Stimulated activated CD8-positive, alpha-beta memory T cell treated with anti-CD3 and anti-CD28 coated beads, Interleukin-2, amount 100 ng/mL, for 48 hours (primary cell): ENCODE measurements at places on chromosomes 16 and 17.

DNA sequence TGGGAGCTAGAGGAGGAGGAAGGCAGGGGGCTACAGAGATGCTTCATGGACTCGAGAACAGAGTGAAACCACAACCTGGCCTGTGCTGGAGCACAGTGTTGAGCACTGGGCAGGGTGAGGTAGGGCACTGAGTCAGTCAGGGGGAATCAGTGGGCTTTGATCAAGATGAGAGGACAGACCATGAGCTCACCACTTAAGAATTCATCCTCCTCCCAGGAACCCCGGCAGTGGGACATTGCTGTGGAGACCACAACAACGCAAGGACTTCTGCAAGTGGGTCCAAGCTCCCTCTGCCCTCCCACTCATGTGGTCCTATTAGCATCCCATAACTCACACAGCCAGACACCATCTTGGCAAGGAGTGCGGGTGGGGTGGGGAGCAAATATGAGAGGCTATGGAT is 1.7 kb upstream of the CES5A start:
- DNase-seq: no peak

GRCh38 chr17:65472666-65473309 is 88.7 kb downstream of the AXIN2 start:
- DNase-seq: no peak

- DNase-seq: no peak
These were observed 25.4 kb upstream of the ADCY9 start for GRCh38 chr16:4141604-4142003.

DNA sequence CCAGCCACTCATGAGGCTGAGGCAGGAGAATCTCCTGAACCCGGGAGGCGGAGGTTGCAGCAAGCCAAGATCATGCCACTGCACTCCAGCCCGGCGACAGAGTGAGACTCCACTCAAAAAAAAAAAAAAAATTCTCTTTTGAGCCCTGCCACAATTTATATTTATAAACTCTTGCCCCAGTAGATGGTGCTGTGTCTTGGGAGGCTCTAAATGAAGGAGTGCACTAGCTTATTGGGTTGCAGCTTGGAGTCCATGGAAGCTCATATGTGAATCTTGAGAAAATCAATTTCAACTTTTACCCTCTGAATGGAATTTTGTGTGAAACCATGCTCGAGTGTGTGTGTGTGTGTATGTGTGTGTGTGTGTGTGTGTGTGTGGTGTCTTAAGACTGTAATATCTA is 420.1 kb downstream of the HS3ST4 start:
- no peak for DNase-seq

GRCh38 chr16:15749371-15749770 is 99.3 kb downstream of the NDE1 start:
- no peak for DNase-seq

- no peak for DNase-seq
These were observed 126.1 kb upstream of the PLCG2 start for GRCh38 chr16:81652798-81653505.

GRCh38 chr17:27209316-27209715 is 84.6 kb upstream of the WSB1 start:
- no peak for DNase-seq

- DNase-seq: no peak
These were observed 497.8 kb upstream of the ZFHX3 start for GRCh38 chr16:73545755-73546154.

DNA sequence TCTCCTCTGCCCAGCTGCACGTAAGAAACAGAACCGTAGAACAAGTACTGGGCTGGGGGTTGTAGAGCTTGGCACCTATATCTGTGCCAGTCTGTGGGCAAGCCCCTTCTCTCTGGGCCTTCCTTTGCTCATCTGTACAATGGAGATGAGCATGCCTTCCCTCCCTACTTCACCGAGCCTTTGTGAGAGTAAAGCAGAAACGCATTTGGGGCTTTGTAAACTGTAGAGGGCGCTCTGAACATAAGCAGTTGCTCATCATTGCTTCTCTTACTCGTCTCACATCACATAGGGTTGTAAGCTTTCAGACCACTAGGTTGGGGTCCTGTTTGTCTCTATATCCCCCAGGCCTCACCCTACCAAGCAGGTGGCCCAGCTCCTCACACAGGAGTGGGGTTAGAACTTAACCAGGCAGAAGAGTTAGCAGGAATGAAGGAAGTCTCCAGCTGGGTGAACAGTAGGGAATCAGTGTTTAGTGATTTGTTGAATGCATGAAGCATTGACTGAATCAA is 15.1 kb downstream of the SAMD14 start:
- DNase-seq: no peak

DNA sequence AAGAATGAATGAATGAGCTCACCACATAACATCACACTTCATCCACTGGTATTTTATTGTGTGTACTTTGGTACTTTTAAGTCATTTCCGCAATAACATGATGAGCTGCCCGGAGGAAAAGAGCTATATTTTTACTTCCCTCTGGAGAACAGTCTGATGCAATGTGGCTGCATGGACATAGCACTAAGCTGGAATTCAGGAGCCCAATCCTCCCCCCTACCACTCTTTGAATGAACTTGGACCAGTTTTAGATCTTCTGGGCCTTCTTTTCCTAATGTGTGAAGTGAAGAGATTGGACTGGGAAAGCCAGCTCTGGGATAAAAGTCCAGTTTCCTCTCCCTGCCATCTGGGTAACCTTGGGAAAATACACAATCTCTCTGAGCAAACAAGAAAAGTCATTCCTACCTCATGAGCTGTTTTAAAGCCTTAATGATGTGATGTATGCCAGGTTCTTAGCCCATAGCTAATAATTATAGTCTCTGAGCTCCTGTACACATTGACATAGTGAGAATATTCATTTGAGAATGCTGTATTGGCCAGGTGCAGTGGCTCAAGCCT is 79.3 kb downstream of the ABCC12 start:
- no peak for DNase-seq

DNA sequence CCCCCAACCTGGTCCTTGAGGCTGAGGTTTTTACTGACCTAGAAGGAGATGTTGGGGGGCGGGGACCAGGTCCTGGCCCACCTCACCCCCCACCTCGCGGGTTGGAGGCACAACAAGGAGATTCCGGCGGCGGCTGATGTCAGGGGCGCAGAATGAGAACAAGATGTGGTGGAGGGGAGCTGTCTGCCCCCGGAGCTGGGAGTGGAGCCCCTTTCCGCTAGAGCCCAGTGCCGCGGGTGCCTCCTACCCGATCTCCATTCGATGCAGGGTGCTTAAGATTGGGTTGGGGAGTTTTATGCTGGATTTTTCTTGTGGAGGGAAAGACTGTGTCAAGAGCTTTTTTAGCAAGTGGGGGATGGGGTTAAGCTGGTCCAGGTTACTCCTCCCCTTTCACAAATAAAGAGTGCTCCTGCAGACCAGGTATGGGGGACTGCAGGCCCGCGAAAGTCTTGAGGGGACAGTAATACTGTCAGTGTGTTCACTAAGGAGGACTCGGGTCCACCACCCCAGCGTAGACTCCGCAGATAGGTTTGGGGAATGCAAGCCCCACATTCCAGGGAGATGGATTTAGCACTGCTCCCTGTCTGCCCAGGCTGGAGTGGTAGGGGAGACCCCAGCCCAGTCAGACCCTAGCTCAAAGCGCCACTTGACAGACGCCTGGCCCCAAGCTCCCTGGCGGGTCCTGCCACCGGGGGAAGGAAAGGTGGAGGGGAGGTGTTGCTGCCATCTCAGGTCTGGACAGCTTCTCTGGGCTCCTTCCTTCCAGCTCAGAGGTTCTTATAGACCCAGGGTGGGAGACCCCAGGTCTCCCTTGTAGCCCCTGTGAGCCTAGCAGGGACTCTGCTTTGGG is 2.0 kb downstream of the CACNA1G start:
- DNase-seq: no peak

GRCh38 chr16:54935266-54935968 is 4.8 kb downstream of the IRX5 start:
- DNase-seq: no peak

DNA sequence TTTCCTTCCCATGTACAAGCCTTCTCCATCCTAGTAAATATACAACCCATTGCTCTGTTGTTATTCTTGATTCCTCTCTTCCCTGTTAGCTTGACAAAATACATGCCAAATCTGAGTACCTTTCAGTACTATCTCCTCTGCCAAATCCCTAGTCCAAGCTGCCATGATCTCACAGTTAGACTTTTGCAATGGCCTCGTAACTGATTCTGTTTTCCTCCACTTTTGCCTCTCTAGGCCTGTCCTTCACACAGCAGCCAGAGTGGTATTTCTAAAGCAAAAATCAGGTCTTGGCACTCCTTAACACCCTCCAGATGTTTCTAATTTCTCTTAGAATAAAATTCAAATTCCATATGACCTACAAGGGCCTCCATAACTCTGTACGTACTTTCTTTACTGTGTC is 153.0 kb upstream of the RBL2 start:
- no peak for DNase-seq

GRCh38 chr16:12876778-12877177 is 24.6 kb upstream of the SHISA9 start:
- DNase-seq: no peak

DNA sequence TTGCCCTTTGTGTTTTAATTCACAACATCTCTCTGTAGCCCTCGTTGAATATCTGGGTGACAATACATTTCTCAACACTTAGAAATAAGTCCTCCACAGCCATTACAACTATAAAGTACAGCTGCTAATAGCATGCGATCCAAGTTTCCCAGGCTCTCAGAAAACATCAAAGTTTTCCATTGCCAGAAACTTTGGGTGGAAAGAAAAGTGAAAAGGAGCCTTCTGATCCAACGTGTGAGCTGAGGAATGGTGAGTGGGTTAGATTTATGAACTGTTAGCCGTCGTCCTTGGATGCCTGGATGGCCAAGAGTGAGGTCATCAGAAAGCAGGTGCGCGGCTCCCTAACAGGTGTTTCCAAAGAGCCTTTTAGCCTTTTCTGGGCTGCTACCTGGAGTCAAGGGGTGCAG is 258.0 kb downstream of the PMP22 start:
- DNase-seq: no peak

GRCh38 chr16:53933407-53933806 is 229.5 kb downstream of the FTO start:
- DNase-seq: no peak

DNA sequence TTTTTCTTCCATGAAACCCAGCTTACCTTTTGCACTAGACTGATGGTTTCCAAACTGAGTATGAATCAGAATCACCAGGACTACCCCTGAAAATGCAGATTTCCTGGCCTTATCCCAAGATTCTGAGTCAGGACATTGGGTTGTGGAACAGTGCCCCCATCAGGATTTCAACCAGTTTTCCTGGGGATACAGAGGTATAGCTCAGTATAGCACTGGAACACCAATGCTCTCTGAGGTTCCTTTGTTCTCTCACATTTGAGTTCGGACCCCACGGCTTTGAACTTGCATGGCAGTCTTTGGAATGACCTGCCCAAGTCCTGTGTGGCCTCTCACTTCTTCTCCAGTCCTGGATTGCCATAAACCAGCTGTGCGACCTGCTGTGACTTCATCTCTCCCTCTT is 12.8 kb upstream of the CCL8 start:
- no peak for DNase-seq

- DNase-seq: no peak
These were observed 204.5 kb upstream of the CDH5 start for GRCh38 chr16:66161942-66162341.

GRCh38 chr16:51312363-51313150 is 161.5 kb upstream of the SALL1 start:
- no peak for DNase-seq

DNA sequence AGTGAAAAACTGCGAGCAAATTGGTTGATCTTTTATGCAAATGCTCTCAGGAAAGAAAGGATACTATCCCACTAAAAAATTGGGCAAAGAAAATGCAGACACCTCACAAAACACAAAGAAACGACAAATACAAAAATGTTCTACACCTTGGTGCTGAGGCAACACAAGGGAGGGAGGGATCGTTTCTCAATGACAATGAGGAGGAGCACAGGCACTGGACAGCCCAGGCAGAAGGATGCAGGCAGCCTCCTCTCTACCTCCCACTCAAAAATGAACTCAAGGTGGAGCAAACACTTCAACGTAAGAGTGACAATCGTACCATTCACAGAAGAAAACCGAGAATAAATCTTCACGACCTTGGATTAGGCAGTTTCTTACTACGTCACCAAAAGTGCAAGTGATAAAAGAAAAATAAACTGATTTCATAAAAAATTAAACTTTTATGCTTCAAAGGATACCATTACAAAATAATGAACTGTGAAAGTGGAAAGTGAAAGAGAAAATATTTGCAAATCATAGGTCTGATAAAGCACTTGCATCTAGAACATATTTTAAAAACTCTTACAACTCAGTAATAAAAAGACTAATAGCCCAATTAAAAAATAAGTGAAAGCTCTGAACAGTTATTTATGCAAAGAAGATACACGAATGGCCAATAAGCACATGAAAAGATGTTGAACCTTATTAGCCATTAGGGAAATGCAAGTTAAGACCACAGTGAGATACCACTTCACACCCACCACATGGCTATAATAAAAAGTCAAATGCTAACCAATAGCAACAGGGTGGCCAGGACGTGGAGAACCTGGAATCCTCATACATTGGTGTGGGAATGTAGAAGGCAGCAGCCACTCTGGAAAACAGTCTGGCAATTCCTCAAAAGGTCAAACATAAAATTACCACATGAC is 80.8 kb upstream of the TRAP1 start:
- DNase-seq: no peak

GRCh38 chr17:8736796-8737195 is 7.8 kb downstream of the CCDC42 start:
- no peak for DNase-seq

GRCh38 chr16:17056666-17057065 is 414.1 kb downstream of the XYLT1 start:
- no peak for DNase-seq

DNA sequence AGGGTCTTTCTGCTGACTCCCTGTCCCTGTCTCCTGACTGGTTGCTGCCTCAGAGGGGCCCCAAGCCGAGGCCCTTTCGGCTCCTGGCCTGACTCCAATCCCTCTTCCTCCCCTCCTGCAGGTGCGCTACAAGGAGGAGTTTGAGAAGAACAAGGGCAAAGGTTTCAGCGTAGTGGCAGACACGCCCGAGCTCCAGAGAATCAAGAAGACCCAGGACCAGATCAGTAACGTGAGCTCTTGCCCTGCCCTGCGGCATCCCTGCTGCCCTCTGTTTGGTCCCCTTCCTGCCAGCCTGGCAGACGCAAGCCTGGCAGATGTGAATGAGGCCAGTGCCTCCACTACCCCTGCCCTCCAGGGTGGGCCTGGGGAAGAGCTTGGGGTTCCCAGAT is 27.1 kb upstream of the LASP1NB start:
- no peak for DNase-seq

DNA sequence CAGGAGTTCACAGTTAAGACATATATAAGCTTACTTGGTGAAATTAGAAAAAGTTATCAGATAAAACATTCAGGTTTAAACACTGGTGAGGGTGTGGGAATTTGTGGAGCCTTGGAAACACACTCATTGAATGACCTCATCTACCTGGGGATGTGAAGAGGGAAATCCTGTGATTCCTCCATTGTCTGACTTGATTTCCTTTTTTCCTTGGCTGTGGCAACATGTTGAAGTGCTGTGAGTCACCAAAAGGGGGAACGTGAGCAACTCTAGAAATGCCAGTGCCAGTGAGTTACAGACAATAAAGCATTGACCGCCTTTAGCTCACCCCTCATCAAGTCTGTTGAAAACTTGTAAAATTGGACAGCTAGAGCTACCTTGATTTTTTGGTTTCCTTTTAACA is 1.8 kb downstream of the HMOX2 start:
- no peak for DNase-seq
